ENCODE measurements at places on chromosomes 13 and 19.

DNA sequence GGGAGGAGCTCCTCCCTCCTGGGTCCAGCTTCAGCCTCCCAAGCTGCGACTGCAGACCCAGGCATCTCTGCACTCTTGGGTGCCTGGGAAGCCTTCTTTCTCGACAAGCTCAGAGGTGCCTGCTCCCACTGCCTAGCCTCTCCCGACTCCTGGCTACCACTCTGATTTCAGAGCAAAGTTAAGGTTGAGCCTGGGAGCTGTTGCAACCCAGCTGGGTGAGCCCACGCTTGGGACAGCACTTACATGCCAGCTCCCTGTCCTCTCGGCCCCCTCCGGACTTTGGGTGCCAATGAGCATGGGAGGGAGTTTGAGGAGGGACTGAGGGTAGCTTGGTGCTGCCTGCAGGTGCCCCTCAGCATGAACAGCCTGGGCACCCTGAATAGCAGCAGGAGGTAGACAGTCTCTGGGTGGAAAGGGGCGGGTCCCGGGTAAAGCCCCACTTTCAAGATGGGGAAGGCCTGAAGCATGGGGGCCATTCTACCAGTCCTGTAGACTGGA lies 1383.4 kb upstream of the PCDH20 start:
- DNase-seq, result no peak

- no peak for DNase-seq
Measured at GRCh38 chr19:10317045-10317856, 1.4 kb upstream of the FDX2 start.

GRCh38 chr19:7832009-7832408 lies 2.0 kb downstream of the EVI5L start:
- DNase-seq, result no peak

DNA sequence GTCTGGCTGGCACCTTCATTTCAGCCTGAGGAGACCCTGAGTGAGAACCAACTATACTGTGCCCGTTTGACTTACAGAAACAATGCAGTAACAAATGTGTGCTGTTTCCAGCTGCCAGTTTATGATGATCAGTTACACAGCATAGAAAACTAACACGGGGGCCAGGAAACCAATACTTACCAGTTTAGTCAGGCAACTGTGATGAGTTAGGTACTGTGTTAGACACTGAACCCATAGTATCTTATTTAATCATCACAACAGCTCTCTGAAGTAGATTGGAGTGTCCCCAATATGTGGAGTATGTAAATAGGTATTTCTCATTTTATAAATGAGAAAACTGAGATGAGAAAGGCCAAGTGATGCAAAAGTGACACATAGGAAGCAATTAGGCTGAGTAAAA lies 620.9 kb upstream of the KLF12 start:
- DNase-seq, result no peak

DNA sequence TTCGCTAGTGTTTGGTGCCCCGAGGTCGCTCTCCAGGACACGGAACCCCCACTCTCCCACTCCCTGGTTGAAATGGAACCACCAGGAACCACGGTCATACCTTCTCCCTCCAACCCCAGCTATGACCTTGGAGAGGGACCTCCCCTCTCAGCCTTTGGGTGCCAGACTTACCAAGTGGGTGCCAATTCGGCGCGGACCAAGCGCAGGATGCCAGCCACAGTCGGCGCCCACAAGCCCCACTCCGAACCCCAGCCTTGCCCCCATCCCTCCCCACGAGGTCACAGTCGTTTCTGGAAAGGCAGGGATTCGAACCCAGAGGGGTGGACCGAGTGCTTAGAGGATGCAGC lies 910 bp downstream of the PDE4C start:
- DNase-seq, result no peak

GRCh38 chr19:44644402-44645016 lies 799 bp downstream of the PVR start:
- DNase-seq, result no peak

- DNase-seq, result no peak
Measured at GRCh38 chr13:42283574-42283973, 11.6 kb downstream of the AKAP11 start.

- no peak for DNase-seq
Measured at GRCh38 chr19:46755853-46756543, 9.7 kb upstream of the STRN4 start.

GRCh38 chr19:993361-993830 lies 6.8 kb upstream of the GRIN3B start:
- DNase-seq, result no peak

DNA sequence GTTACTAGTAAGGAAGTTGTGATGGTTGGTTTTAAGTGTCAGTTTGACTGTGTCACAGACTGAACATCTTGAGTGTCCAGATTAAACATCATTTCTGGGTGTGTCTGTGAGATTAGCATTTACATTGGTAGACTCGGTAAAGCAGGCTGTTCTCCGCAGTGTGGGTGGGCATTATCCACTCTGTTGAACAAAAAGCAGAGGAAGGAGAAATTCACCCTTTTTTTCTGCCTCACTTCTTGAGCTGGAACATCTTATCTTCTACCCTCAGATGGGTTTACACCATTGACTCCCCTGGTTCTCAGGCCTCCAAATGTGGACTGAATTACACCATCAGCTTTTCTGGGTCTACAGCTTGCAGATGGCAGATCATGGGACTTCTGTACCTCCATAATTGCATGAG lies 63.7 kb upstream of the ZDHHC20 start:
- no peak for DNase-seq

- DNase-seq, result no peak
Measured at GRCh38 chr13:20826843-20827560, 53.2 kb upstream of the EEF1AKMT1 start.

- no peak for DNase-seq
Measured at GRCh38 chr13:79450110-79450509, 30.8 kb upstream of the NDFIP2 start.

DNA sequence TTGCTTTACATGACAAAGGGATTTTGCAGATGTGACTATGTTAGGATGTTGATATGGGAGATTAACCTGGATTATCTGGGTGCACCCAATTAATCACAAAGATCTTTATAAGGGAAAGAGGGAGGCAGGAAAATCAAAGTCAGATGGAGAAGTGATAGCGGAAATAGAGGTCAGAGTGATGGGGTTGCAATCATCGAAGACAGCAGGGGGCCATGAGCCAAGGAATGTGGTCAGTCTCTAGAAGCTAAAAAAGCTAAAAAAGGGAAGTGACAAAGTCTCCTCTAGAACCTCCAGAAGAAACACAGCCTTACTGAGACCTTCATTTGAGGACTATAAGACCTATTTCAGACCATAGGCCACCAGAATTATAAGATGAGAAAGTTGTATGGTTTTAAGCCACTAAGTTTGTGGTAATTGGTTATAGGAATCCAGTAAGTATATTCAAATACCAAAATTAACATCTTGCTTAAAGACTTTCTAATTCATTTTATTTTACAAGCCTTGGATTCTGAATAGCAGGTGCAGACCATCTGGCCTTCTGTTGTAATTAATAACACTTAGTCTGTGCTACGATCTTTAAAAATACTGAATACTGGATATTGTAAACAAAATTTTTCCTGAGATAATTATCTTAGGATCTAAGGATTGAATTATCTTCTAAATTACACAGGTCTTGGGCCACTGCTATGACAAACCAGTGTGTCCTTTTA lies 493.4 kb upstream of the PCDH20 start:
- no peak for DNase-seq

DNA sequence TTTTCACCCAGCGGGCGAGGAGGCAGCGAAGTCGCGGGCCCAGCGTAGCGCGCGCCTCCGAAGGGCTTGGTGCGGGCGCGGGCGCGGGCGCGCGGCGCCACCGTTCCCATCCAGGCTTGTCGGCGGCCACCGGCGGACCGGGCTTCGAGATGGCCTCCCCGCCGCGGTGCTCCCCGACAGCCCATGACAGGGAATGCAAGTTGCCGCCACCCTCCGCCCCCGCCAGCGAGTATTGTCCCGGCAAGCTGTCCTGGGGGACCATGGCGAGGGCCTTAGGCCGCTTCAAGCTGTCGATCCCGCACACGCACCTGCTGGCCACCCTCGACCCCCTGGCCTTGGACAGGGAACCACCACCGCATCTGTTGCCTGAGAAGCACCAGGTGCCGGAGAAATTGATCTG lies at the start of gene WDR88:
Gene WDR88 (plus strand): TSS at position 94 of the 400 bp plus-strand sequence. CDS start 56 bp downstream, at position 150.
- DNase-seq, result no peak

DNA sequence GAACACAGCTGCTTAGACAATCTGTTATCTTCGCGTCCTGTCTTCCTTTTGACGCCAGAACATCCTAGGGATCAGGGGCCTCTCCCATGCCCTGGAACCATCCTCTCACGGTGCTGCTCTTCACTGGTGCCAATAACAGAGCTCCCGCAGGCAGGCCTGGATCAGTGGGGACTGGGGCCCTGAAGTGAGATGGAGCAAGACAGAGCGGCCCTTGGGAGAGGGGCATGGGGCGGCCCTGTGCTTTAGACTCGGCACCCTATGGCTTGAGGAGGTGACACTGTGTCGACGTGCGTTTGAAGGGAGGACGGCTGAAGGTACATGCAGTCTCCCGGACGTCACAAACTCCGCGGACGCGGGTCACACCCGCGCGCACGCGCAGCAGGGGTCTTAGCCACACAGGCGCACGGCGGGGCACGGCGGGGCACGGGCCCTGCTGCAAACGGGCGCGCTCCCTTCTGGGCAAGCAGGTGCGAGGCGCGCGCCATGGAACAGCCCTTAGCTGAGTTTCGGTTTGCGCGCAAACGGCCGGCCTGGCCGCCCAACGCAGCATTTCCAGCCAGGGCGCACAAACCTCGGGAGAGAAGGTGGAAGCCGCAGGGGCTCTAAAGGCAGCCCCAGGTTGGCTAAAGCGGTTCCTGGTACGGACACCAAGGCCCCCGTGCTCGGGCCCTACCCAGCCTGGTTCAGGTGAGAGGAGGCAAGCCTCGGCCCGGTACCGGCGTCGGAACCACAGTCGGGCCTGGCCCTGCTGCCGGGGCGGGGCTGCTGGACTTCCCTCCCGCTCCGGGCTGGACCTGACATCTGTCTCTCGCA lies 16.5 kb upstream of the RNF17 start:
- DNase-seq, result no peak

GRCh38 chr13:28100150-28101121 lies at the start of gene FLT3:
Gene FLT3 (minus strand): TSS chr13:28100576. CDS start chr13:28100510, 66 bp downstream.
- DNase-seq, result no peak

DNA sequence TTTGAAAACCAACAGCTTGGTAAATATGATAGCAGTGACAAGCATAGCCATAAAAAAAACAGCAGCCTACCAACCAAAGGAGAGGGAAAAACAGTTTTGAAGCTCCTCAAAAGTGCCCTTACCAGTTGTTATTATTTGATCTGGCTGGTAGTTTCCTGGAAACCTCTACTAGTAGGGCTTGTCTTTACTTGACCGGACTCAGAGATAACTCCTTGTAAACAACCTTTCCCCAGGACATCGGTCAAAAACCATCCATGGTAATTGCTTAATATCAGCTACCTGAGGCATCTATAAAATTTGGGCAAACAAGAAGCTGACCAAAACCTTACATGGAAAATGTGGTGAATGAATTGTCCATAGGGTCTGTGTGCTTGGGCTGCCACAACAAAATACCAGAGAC lies 210.9 kb downstream of the FGF14 start:
- no peak for DNase-seq

- DNase-seq, result no peak
Measured at GRCh38 chr19:33805313-33805712, 8.6 kb downstream of the KCTD15 start.

- no peak for DNase-seq
Measured at GRCh38 chr13:27001705-27002104, 169.9 kb downstream of the USP12 start.

DNA sequence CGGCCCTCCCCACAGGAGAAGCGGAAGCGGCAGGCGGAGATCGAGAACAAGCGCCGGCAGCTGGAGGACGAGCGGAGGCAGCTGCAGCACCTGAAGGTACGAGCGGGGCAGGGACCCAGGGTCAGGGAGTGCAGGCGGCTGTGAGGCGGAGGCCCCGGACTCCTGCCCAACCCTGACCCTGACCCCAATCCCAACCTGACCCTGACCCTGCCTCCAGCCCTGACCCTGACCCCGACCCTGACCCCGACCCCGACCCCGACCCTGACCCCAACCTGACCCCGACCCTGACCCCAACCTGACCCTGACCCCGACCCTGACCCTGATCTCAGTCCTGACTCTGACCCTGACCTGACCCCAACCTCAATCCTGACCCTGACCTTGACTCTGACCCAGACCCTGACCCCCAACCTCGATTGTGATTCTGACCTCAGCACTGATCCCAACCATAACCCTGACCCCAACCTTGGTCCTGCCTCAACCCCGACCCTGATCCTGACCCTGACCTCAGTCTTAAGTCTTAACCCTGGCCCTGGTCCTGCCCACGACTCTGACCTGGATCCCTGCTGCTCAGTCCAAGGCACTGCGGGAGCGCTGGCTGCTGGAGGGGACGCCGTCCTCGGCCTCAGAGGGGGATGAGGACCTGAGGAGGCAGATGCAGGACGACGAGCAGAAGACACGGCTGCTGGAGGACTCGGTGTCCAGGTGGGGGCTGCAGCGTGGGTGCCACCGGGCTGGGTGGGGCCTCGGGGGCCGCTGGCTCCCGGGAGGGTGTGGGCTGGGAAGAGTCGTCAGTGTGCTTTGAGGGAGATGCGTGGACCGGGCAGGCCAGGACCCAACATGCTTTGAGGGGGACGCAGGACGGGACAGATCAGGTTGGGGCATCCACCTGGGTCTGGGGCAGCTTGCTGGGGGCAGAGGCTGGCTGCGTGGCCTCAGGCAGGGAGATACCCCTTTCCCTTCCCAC lies 18.5 kb downstream of the PALM start:
- DNase-seq, result no peak

DNA sequence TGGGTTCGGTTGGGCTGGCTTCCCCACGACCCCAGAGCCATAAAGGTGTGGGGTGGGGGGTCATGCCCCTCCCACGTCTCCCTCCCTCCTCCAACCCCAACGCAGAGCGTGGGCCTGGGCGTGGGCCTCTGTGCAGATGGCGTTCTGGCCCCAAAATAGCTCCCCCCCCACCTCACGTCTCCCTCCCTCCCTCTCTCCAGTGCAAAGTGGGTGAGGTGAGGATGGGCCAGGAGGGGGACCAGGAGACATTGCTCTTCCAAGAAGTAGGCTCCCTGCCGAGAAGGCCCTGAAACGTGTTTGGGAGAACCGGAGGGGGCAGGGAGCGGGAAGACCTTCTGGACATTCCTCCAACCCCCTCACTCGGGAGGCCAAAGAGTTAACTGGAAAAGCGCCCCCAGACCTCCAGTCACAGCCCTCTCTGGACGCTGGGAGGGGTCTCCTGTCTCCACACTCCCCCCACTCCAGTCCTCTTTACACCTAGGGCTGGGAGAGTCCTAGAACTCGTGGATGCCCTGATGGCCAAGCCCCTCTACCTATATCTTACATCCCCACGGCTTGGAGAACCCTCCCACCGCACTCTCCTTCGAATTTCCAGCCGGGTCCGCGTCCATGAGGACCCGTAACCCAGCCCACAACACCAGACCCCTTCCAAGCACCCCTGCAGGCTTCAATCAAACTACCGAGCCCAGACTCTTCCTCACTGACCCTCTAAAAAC lies 855 bp downstream of the UNC13A start:
- no peak for DNase-seq

DNA sequence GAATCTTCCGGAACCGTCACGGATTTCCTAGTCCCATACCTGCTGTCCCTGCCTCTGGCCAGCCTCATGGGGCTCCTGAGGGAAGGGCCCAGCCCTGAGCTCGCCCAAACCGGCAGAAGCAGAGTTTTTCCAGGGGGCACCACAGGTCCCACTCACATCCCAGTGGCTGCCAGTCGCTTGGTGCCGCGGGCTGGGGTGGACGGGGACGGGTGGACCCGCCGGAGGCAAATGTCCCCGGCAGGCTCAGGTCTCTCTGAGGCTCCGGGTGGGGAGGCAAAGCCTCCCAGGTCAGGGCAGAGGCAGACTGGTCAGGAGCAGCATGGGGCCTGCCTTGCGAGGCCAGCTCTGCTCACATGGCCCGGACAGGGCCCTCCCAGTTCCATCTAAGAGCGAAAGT lies 24.8 kb downstream of the ADPRHL1 start:
- no peak for DNase-seq

GRCh38 chr13:57253551-57253950 lies 86.6 kb downstream of the PRR20E start:
- DNase-seq, result no peak

Data from NK-92 treated with Interleukin-12 subunit alpha and Interleukin-12 subunit beta, amount 100 ng/mL, for 24 hours (cell line).